Thyroid gland (tissue), 4 donors: ENCODE measurements at places on chromosomes 5 and 9. TPM values are rescaled to one million over a fixed set of nuclear protein-coding genes. Genes with fewer than 3 reads are reported as not detected.

- H3K36me3 ChIP-seq = no peaks in the 10 kb centered on the region
- no peak for DNase-seq
- no peaks in the 10 kb centered on the region for H3K27me3 ChIP-seq
Measured at GRCh38 chr5:2066373-2066772, 183.6 kb upstream of the IRX4 start.

GPX3 gene
- total RNA-seq = 4,557 TPM

GRCh38 chr5:93193431-93194347 is 387.3 kb downstream of the NR2F1-AS1 start:
- H3K4me1 ChIP-seq = no peaks in the 10 kb centered on the region
- DNase-seq = no peak
- no peaks in the 10 kb centered on the region for H3K27me3 ChIP-seq

GRCh38 chr9:77402286-77402685 is 225.0 kb downstream of the VPS13A start:
- H3K27ac ChIP-seq = no peak overlapping the region
- no peak for DNase-seq
- H3K36me3 ChIP-seq = no peaks in the 10 kb centered on the region
- no peaks in the 10 kb centered on the region for H3K4me1 ChIP-seq
